ENCODE measurements at places on chromosomes 3 and 15.

- no peak for DNase-seq
Observed at GRCh38 chr15:75706682-75706954, 6.0 kb downstream of the CSPG4 start.

GRCh38 chr3:112086076-112086854, at the start of gene C3orf52:
Gene C3orf52, plus strand, starts transcription at chr3:112086389. Its CDS starts 19 bp downstream, at chr3:112086408.
- DNase-seq, result peak; percentile 43

GRCh38 chr15:88266170-88266569, 9.6 kb upstream of the NTRK3 start:
- no peak for DNase-seq

- DNase-seq, result no peak
Observed at GRCh38 chr3:18195836-18196235, 229.3 kb downstream of the SATB1 start.

GRCh38 chr15:100924436-100924835, 5.3 kb downstream of the LRRK1 start:
- no peak for DNase-seq
